ENCODE measurements at places on chromosomes 7 and 10. TPM values are rescaled to one million over a fixed set of nuclear protein-coding genes. Genes with fewer than 3 reads are reported as not detected.

Gene GALNT17
- total RNA-seq: not detected

Gene HILPDA
- total RNA-seq: 52.5 TPM

Gene FAM131B
- 3.9 TPM for total RNA-seq

Gene KLF14
- total RNA-seq: 0.13 TPM

Gene TRIM50
- total RNA-seq: not detected

Gene COL17A1
- total RNA-seq: 1.0 TPM

Gene CALCR
- total RNA-seq: not detected

Gene VAX1
- not detected for total RNA-seq

Gene PNLIPRP2
- total RNA-seq: not detected

Gene OR2A1
- 0.24 TPM for total RNA-seq

Gene SLC18A3
- total RNA-seq: not detected

Gene NUTM2B
- 0.39 TPM for total RNA-seq
